Fibroblast of lung (primary cell): ENCODE measurements at places on chromosomes 16 and 17. TPM values are rescaled to one million over a fixed set of nuclear protein-coding genes. Genes with fewer than 3 reads are reported as not detected.

- no peaks in the 10 kb centered on the region for H3K27me3 ChIP-seq
- peaks cover 41% of the 10 kb centered on the region for H3K4me1 ChIP-seq
- no peak for DNase-seq
Observed at GRCh38 chr17:77395501-77396048, 254.8 kb downstream of the SEC14L1 start.

GRCh38 chr17:37064956-37065355, 116.2 kb downstream of the AATF start:
- DNase-seq: no peak
- no peak overlapping the region for H3K27ac ChIP-seq

- peaks cover 15% of the 10 kb centered on the region for H3K27me3 ChIP-seq
- H3K4me1 ChIP-seq: peaks cover 14% of the 10 kb centered on the region
- no peak overlapping the region for H3K4me3 ChIP-seq
- no peaks in the 10 kb centered on the region for H3K36me3 ChIP-seq
- no peak overlapping the region for H3K27ac ChIP-seq
Observed at GRCh38 chr17:35773679-35774425, 13.2 kb downstream of the C17orf50 start.

DNA sequence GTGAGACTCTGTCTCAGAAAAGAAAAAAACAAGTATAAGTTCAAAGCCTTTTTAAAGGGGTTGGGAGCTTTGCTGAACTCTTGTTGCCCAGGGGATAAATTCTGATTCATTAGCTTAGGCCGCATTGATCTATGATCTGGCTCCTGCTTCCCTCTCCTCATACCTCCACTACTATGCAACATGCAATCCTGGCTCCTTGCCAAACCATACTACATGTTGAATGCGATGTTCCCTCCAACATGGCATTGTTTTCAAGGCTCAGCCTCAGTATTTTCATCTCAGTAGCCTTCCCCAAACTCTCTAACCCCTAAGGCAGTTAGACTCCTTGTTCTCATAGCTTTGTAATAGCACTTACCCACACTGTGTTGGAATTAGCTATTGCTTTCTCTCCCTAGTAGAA, 6.2 kb downstream of the REXO5 start:
- H3K4me3 ChIP-seq: no peak overlapping the region
- no peaks in the 10 kb centered on the region for H3K4me1 ChIP-seq
- H3K27me3 ChIP-seq: no peaks in the 10 kb centered on the region
- no peak overlapping the region for H3K27ac ChIP-seq
- H3K36me3 ChIP-seq: no peaks in the 10 kb centered on the region
- DNase-seq: no peak

GRCh38 chr16:27314161-27314723, 468 bp downstream of the IL4R start:
- peak; percentile 93 for DNase-seq
- peak overlapping the region; percentile 93 for H3K27ac ChIP-seq
- H3K4me3 ChIP-seq: peak overlapping the region; percentile 65
- no peaks in the 10 kb centered on the region for H3K36me3 ChIP-seq
- no peaks in the 10 kb centered on the region for H3K27me3 ChIP-seq

DNA sequence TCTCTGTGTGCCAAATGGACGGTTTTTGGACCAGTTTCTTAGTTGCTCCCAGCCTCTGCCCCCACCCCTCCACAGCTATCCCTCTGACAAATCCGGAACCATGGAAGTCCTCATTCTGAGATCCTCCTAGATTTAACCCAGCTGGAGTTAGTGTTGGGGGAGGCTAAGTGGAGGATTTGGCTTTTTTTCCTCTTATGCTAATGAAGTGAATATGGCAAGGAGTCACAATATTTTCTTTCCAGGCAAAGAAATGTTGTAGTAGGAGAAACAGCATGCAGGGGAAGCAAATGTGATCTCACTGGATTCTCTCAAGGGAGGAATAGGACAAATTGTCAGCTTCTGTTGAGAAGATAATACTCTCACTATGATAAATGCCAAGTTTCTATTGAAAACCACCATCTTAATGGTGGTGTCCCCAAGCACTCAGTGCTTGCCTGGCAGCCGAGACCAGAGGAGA, 159.5 kb downstream of the MSI2 start:
- H3K27me3 ChIP-seq: no peaks in the 10 kb centered on the region
- no peaks in the 10 kb centered on the region for H3K4me1 ChIP-seq
- H3K4me3 ChIP-seq: no peak overlapping the region
- H3K36me3 ChIP-seq: no peaks in the 10 kb centered on the region

- H3K36me3 ChIP-seq: no peaks in the 10 kb centered on the region
- H3K27me3 ChIP-seq: no peaks in the 10 kb centered on the region
Observed at GRCh38 chr17:72193391-72194106, 72.7 kb downstream of the SOX9 start.

GJC1 gene
- total RNA-seq: 19.3 and 33.9 TPM in 2 replicates

PRKCA gene
- 14.6 and 34.0 TPM in 2 replicates for total RNA-seq

PRR35 gene
- not detected in 2 replicates for total RNA-seq

ENPP7 gene
- not detected in 2 replicates for total RNA-seq
